ENCODE measurements at places on chromosomes 2 and 18. TPM values are rescaled to one million over a fixed set of nuclear protein-coding genes. Genes with fewer than 3 reads are reported as not detected.

- no peak for DNase-seq
Observed at GRCh38 chr18:8863427-8863826, 158.1 kb downstream of the MTCL1 start.

DNA sequence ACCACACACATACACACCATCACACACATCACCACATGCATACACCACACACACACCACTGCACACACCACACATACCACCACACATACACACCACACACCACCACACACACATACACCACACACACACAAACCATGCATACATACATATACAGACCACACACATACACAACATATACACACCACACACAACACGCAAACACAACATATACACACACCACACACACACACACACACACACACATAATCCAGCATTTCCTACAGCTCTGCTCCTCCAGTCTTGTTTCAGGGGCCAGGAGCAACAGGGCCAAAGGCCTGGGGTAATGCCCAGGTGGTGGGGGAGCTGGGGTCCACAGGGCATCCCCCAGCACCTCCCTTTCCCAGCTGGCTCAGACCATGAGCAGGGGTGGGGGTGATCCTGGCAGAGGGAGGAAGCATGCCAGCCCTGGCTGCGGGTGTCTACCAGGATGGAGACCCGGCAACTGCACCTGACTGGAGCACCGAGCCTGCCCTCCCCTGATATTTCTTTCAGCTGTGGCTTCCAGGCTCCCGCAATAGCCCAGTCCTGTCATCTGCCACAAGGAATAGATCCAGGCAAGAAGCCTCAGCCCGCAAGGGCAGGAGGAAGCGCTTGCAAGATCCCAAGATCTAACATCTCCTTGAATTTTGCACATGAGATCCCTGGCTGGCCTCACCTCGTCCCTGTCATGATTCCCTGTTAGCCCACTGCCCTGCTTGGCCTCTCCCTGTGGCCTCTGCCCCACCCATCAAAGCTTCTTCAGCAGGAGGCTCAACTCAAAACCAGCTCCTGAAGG, 196.9 kb downstream of the TNS1 start:
- DNase-seq = no peak

MSGN1 gene
- not detected for polyA plus RNA-seq

GRCh38 chr18:52682260-52682659, 342.3 kb downstream of the DCC start:
- DNase-seq = no peak

PSD4 gene
- polyA plus RNA-seq = 15.1 TPM

FBXO36 gene
- polyA plus RNA-seq = 2.6 TPM

GRCh38 chr2:71129902-71130151, 202 bp downstream of the MCEE start:
- DNase-seq = no peak

- no peak for DNase-seq
Observed at GRCh38 chr2:188452084-188452483, 160.4 kb downstream of the GULP1 start.

YES1 gene
- polyA plus RNA-seq = 25.2 TPM

DNA sequence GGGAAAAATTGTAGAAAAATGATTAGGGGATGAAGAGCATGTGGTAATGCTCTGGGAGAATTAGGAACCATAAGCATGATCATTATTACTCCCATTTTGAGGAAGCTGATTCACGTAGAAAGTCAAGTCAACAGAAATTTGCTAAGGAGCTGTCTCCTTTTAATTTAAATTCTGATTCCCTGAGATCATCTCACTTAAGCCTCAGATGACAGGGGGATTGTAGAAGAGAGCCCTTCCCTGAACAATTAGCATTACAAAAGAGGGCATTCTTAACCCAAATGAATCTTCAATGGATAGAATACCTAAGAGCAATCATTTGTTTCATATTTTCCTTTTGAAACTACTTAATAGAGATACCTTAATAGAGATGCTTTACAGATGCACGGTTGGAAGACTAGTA, 267.9 kb downstream of the NYAP2 start:
- no peak for DNase-seq

DNA sequence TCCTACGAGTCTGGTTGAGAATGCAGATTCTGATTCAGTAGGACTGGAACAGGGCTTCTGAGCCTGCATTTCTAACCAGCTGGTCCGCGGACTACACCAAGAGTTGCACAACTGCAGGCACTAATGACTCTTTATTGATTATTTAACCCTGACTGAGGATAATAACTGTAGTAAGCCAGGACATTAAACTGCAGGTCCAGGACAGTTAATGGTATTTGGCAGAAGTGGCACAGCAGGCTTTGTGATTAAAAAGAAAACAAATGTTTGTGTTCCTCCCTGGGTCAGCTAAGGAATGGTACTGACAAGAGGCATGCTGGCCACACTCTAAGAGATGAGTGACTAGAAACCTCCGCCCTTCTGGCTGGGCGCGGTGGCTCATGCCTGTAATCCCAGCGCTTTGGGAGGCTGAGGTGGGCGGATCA, 59.4 kb downstream of the ALPK2 start:
- no peak for DNase-seq

ACMSD gene
- 3.6 TPM for polyA plus RNA-seq

CFAP53 gene
- 0.86 TPM for polyA plus RNA-seq

Measured in hepatocyte (in vitro differentiated cells).